ENCODE measurements at places on chromosomes 11 and 22.

DNA sequence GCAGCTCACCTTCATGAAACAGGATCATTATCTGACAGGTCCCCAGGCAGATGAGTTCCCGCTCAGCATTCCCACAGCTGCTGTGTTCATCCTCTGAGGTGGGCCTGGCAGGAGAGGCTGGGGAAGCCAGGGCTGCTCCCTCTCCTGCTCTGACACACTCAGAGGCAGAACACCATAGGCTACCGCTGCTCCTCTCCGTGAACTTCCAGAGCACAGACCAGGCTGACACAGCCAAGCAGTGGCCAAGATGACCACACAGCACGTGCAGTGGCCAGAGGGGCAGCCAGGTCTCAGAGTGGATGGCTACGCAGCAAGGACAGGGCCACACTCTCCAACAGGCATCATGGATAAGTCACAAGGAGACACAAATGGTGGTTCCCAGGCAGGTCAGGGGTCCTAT lies 8.5 kb downstream of the PRODH start:
- no peak for DNase-seq

GRCh38 chr22:43706151-43706550 lies 106.0 kb downstream of the EFCAB6 start:
- no peak for DNase-seq

- DNase-seq, result no peak
Measured at GRCh38 chr11:133479209-133479608, 53.1 kb downstream of the OPCML start.

DNA sequence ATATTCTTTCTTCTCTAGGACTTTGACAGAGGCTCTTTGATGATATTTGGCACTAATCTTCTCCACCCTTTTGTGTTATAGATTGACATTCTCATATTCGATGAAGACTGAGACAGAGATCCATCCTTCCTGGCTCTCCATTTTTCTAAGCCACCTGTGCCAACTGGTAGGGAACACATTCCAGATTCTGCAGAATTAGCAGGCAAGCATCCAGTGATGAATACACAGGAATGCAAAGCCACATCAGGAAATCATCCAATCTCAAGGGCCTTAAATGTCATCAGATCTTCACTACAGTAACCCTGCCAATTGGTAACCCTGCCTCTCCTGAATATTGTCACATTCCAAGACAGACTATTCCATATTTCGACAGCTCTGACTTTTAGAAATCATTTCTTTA lies 718.4 kb upstream of the API5 start:
- DNase-seq, result peak; percentile 65

DNA sequence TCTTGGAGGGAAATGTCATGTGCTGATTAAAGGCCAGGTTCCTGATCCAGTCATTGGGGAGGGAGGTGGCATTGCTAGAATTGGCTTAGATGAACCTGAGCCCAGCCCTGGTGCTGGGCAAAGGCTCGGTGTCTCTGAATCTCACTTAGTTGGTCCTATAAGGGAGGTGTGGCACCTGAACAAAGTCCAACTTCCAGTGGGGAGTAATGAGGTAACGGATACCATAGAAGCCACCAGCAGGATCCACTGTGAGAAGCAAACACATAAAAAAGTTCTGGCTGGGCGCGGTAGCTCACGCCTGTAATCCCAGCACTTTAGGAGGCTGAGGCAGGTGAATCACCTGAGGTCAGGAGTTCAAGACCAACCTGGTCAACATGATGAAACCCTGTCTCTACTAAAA lies 26.6 kb downstream of the PRDM11 start:
- no peak for DNase-seq

GRCh38 chr11:19698493-19699292 lies 13.9 kb upstream of the NAV2 start:
- DNase-seq, result no peak

- no peak for DNase-seq
Measured at GRCh38 chr11:121965330-121965729, 150.7 kb downstream of the BLID start.

GRCh38 chr22:40240160-40240559 lies 62.4 kb downstream of the TNRC6B start:
- no peak for DNase-seq

GRCh38 chr11:47566149-47566698 lies 825 bp downstream of the PTPMT1 start:
- DNase-seq, result no peak

DNA sequence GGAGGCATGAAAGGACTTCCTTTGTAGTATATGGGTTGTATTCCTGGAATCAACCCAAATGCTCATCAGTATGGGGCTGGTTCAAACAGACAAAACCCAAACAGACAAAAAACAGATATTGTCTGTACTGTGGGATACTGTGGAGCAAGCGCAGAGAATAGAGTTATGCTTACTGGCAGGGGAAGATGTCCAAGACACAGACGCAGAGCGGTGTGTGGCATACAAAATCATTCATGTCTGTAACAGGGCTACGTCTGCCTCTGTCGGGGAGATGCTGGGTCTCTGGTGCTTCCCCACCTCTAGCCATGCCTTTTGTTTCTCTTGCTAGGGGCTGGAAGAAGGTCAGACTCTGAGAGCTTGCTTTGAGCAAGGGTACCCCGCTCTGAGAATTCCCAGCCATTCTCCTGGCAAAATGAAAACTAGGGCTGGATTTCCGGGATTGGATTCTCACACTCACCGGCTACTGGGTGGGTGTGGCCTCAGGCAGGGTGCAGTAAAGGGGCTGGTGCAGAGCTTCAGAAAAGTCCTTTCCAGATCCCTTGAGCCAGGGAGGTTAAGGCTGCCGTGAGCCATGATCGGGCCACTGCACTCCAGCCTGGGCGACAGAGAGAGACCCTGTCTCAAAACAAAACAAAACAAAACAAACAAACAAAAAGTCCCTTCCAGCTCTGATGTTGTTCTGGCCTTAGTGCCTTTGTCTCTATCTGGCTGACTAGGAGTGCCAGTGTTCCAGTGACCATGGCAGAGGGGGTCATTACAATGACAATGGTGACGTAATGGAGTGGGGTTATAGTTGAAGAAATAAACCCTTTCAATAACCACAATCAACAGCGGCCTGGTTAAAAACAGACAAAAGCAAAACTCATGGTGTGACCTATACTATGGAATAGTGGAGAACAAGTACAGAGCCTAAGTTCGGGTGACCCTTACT lies 2.9 kb upstream of the ABCC8 start:
- DNase-seq, result peak; percentile 31

Measured in globus pallidus (tissue), 1 donor.